CD14-positive monocyte (primary cell): ENCODE measurements at places on chromosomes 2 and 18. TPM values are rescaled to one million over a fixed set of nuclear protein-coding genes. Genes with fewer than 3 reads are reported as not detected.

DNA sequence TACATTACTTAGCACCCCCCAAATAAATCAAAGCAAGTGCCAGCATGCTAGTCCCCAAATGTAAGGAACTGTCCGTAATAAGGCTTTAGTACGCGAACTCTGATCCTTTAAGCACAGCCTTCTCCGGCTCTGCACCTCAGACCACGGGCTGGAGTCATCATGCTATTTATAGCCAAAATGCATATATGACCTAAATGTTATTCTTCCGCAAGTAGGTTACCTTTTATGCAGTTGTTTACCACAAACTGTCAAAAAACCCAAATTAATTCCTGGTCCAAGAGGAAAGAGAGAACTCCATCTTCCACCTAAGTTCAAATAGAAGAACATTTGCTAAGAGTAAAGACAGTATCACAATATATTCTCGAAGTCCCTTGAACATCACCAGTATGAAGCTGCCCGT lies 42.7 kb downstream of the ZNF516 start:
- no peaks in the 10 kb centered on the region for H3K27me3 ChIP-seq
- H3K27ac ChIP-seq: peak overlapping the region; percentile 84
- no peak for DNase-seq
- H3K4me1 ChIP-seq: peaks cover 73% of the 10 kb centered on the region
- no peak overlapping the region for H3K4me3 ChIP-seq
- peaks cover 23% of the 10 kb centered on the region for H3K36me3 ChIP-seq

DNA sequence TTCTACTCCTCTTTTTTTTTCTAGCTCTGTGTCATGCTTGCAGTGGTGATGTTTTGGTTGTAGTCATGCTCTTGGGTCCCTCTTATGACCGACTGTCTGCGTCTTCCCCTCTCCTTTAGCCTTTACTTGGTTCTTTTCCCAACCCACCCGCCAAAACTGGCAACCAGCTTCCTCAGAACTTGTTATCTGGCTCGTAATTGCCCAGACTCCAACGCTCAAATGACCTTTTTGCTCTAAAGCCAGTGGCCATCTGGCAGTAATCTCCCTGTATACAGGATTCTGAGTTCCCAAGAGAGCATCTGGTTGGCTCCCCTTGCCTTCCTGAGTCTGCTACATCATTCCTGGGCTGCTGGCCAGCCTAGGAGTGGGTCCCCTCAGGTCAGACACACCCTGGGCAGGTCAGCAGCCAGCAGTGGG lies 147.2 kb downstream of the MGAT5 start:
- H3K27ac ChIP-seq: no peak overlapping the region
- no peaks in the 10 kb centered on the region for H3K27me3 ChIP-seq
- H3K36me3 ChIP-seq: no peaks in the 10 kb centered on the region
- no peak overlapping the region for H3K4me3 ChIP-seq
- DNase-seq: no peak
- H3K4me1 ChIP-seq: peaks cover 31% of the 10 kb centered on the region

DNA sequence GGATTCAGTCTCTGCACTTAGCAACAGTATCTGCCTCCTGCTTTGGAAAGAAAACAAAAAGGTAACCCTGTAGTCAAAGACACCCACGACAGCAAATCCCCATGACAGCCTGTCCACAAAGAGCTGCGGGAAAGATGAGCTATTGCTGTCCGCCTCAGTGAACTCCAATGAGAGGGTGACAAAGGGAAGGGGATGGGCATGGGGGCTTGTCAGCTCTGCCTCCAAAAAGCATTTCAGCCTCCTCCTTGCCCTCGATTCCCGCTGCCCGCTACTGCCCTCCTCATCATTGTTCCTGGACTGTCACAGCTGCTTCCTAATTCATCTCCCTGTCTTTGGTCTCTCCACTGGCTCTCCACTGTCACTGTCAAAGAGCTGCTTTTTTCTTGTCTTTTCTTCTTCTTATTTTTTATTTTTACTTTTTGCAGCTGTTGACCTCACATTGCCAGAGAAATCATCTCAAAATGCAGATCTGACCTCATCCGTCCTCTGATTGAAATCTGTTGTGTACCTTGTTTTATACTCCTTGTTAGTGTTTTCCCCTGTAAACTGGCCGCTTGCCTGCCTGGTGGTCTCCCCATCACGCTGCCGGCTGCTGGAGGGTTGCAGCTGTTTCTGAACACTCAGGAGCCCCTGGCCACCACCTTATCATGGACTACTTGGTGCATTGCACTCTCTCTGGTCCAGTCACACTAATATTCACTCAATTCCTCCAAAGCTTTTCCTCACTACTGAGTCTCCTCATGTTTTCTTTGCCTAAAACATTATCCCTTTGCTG lies 7.9 kb upstream of the E2F6 start:
- H3K4me3 ChIP-seq: no peak overlapping the region
- no peaks in the 10 kb centered on the region for H3K36me3 ChIP-seq
- no peak overlapping the region for H3K27ac ChIP-seq
- DNase-seq: no peak

The CTDSP1 gene
- polyA plus RNA-seq: 46.4 TPM

GRCh38 chr2:1492711-1493430 lies 79.6 kb downstream of the TPO start:
- no peak overlapping the region for H3K27ac ChIP-seq
- no peaks in the 10 kb centered on the region for H3K4me1 ChIP-seq
- no peak for DNase-seq

The ASB18 gene
- not detected for polyA plus RNA-seq

The MPP4 gene
- not detected for polyA plus RNA-seq

DNA sequence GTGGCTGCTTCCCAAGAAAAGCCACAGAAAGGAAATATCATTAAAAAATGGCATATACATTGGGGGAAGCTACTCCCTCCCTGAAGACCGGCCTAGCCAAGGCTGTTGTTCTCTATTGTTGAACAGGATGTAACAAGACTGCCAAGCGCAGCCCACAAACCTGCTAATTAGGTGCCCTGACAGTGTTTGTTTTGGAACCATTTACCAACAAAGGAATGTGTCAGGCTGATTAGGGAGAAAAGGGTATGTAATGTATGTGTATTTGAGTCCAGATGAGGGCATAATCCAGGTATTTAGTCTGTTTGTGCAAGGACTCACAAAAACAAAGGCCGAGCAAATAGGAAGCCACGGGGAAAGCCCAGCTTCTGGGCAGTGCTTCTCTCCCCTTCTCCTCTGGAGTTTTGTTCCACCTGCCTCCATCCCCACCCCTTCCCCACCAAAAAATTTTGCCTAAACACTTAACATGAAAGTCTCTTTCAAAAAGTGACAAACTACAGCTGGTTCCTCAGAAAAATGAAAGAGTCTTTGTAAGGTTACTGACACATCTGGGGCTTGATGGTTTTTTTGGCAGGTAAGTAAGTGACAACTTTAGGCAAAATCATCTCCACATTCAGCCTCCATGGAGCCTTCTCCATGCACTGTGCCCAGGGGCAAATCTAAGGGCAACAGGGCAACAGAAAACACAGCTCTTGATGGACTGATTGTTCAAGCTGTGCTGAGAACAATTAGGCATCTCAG lies 78.3 kb upstream of the FZD5 start:
- no peaks in the 10 kb centered on the region for H3K27me3 ChIP-seq
- no peak for DNase-seq
- H3K4me1 ChIP-seq: peaks cover 14% of the 10 kb centered on the region
- H3K27ac ChIP-seq: peak overlapping the region; percentile 6
- no peak overlapping the region for H3K4me3 ChIP-seq

- no peaks in the 10 kb centered on the region for H3K27me3 ChIP-seq
- no peaks in the 10 kb centered on the region for H3K36me3 ChIP-seq
- H3K27ac ChIP-seq: no peak overlapping the region
- DNase-seq: no peak
- no peaks in the 10 kb centered on the region for H3K4me1 ChIP-seq
Observed at GRCh38 chr2:3132466-3132865, 245.2 kb downstream of the EIPR1 start.

The APOB gene
- not detected in 2 replicates for polyA plus RNA-seq

DNA sequence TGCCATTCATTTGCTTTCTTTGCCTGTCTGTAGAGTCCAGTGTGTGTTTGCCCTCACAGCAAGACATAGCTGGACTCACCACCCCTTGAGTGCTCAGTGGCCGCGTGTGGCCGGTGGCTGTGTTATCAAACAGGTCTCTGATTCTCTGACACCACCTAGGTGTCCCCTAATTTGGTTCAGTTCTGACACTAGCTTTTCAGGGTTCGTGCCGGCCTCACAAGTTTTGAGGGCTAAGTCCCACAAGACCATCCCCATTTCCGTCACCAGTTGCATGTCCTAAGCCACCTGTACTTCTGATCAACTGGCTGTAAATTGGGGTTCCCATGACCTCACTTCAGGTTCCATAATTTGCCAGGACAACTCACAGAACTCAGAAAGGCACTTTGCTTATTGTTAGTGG lies 23.5 kb downstream of the NCK2 start:
- H3K4me1 ChIP-seq: no peaks in the 10 kb centered on the region
- peaks cover 12% of the 10 kb centered on the region for H3K36me3 ChIP-seq
- no peak for DNase-seq

The STARD6 gene
- not detected for polyA plus RNA-seq

The DLX1 gene
- polyA plus RNA-seq: 0.05 and 0.06 TPM in 2 replicates

The CD28 gene
- polyA plus RNA-seq: 0.01 TPM in 1 of 2 replicates, not detected in the other

DNA sequence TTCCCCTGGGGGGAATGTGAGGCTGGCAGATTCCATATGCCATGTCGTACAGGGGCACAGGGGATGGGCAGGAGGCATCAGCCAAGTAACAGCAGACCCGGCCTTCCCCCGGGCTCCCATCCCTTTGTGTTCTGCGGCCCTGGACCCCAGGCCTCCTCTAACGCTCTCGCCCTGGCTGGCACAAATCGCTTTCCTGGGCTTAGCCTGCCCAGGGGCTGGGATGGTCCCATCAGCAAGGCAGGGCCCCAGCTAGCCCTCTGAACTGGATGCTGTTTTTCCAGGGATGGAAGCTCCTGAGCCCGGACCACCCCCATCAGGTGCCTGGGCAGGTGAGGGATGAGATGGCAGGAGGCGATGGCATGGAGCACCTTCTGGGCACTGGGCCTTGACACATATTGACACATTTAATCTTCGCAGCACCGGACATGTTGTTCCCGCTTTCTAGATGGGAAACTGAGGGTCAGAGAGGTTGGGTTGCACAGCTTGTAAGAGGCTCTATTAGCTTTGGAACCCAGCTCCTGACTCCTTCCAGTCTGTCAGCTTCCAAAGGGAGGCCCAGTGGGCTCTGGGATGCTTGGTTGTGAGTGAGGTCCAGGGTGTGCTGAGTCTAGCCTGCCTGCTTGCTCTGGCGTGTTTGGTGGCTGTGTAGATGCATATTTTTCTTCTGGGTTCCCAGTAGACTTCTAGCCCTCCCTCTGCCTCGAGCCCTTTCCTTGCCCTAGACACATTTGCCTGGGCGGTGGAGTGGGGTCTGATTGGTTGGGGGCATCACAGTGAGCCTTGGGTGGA lies 40.3 kb downstream of the GLI2 start:
- H3K36me3 ChIP-seq: no peaks in the 10 kb centered on the region
- H3K27me3 ChIP-seq: no peaks in the 10 kb centered on the region
- H3K27ac ChIP-seq: no peak overlapping the region
- H3K4me1 ChIP-seq: no peaks in the 10 kb centered on the region

GRCh38 chr2:133194777-133195335 lies 373.4 kb downstream of the NCKAP5 start:
- H3K4me3 ChIP-seq: no peak overlapping the region
- H3K36me3 ChIP-seq: no peaks in the 10 kb centered on the region
- no peak overlapping the region for H3K27ac ChIP-seq
- no peaks in the 10 kb centered on the region for H3K4me1 ChIP-seq
